ENCODE measurements at places on chromosomes 1 and 21.

DNA sequence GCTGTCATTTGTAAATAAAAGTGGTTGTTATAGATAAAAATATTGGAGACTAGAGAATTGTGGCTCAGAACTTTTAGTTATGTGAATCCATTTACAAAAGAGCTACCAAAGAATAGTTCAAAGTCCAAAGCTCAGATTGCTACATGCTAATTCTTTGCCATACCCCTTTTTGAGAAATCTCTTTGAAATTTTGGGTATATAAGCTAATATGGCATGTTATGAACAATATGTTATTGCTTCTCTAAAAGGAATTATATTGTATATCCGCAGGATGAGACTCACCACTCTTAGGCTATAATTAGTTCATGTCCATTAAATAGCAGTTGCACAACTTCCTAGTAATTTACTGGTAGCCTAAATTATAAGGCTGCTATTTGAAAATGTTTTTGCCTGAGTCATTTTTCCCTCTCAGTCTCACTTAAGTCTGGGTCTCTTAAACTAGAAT lies 178.0 kb downstream of the ZNF281 start:
- DNase-seq: no peak

- peak; percentile 44 for DNase-seq
Observed at GRCh38 chr1:52552236-52552504, 722 bp downstream of the TUT4 start.

GRCh38 chr1:239795304-239795703 lies 296.4 kb upstream of the FMN2 start:
- DNase-seq: no peak

DNA sequence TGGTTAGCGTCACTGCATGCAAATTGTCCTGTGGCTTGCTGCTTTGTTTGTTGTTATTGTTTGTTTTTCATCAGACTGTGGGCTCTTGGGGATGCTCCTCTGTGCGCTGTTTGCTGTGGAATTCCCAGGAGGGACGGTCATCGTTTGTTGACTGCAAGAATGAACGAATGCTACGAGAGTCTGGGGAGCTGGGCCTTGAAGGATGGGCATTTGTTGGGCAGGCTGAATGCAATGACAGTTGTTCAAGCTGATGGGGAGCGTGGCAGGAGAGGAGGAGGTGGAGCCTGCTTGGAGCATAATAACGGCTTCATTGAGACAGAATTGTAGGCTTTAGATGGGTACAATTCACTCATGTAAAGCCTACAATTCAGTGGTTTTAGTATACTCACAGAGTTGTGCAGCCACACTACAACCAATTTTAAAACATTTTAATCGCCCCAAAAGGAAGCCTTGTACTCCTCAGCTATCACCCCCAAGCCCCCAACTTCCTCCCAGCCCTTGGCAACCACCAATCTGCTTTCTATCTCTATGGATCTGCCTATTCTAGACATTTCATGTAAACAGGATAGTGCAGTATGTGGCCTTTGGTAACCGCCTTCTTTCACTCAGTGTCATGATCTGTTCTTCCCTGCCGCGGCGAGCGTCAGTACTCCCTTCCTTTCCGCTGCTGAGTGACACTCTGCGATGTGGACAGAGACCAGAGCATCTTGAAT lies 190.2 kb downstream of the CAMTA1 start:
- DNase-seq: no peak

- peak; percentile 69 for DNase-seq
Observed at GRCh38 chr1:160070243-160071163, 543 bp upstream of the KCNJ10 start.

GRCh38 chr1:215779729-215780128 lies 212.6 kb downstream of the KCTD3 start:
- DNase-seq: no peak

DNA sequence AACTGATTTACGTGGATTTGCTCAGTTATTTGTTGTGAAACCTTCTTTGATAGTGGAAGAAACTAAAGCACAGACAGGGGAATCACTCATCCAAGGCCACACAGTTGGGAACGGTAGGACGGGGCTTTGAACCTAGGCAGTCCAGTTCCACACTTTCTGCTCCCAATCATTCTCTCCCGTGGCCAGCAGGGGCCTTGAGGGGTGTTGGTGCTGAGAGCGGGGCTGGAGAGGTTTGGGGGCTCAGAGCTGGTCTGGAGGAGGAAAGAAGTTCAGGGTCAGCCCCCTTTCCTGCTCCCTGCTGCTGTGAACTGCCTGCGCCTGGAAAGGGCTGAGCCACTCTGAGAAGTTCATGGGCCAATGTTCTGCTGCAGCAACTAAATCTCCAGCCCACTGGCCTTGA lies 31.4 kb upstream of the ACTL8 start:
- DNase-seq: no peak

DNA sequence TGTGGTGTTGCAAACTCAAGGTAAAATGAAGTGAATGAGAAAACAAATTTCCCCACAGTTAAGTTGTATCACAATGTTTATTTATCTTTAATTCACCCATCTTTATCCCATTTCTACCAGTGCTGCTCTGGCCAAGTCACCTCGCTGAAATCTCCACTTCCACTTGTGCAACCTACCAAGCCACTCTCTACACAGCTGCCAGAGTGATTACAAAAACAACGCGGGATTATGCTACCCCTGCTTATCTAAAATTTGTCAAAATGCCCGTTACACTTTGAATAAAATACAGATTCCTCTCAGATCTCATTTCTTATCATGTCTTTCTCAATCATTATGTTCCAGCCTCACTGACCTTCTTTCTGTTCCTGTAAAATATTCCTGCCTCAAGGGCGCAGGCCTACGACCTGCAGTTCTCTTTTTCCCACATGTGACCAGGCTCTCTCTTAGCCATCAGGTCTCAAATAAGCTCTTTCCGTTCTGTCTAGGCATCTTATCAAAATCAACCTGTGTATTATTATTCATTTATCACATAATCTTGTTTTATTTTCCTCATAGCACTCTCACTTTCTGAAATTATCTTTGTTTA lies 95.6 kb downstream of the NTMT2 start:
- DNase-seq: no peak

DNA sequence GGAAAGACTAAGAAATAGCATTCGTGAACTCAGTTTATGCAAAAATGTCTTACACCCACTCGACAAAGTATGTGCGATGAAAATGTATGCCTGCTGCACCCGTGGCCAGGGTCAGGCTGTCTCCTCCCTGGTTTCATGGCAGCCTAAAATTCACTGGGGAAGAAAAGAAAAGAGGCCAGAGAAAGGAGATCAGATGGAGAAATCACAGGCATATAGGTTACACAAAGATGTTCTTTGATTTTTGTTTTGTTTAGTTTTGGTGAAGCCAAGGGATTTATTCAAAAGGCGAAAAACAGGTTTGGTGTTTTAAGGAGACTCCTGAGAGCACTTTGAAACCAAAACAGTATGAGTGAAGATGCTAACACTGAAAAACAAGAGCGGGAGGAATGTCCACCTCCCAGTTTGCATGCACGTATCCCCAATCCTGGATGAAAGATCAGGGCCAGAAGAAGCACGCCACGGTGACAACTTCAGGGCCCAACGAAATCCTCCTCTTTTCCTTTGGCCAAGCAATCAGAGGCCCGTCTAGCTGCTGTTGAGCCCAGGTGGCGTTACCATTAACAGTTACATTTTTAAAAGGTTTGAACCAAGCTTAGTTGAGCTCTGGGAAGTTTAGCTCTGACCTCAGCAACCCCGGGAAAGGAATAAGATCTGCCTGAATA lies 992 bp upstream of the SSX2IP start:
- DNase-seq: no peak
